ENCODE measurements at places on chromosomes 5 and 9.

- DNase-seq, result no peak
Observed at GRCh38 chr5:24681106-24681505, 36.3 kb upstream of the CDH10 start.

GRCh38 chr5:6471252-6471651 lies 22.6 kb downstream of the UBE2QL1 start:
- no peak for DNase-seq

- DNase-seq, result no peak
Observed at GRCh38 chr5:58498340-58498942, 7.2 kb downstream of the GAPT start.

DNA sequence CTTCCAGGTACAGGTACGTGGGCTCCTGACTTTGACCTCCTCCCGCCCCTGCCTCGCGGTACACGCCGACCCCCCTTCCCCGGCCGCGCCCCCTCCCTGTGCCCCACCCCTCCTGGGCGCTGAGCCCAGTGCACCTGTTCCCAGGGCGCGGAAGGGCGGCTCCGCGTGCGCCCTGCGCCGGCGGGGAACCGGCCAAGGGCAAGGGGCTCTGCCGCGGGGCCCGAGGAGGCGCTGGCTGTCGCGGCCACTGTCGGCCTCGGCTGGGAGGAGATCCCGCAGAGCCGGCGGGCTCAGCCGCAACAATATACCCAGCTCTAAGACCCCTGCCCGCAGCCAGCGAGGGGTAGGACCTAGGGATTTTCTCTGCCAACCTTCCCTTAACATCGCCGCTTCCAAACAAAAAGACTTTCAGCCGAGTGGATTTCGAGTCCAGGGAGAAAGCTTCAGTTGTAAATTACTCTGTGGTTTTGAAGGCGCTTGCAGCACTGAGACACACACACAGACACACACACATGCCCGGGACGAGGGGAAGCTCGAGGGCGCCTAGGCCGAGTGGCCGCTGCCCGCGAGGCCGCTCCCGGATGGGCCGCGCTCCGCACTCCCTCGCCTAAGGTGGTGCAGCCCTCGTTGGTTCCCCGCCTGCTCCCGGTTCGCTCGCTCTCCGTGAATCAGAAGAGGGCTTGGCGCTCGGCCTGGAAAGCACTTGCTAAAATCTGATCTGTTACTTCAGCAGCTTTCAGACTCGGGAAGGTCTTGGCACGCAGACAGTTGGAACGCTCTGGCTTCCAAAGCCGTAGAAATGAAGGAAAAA lies 1.2 kb downstream of the FGF18 start:
- DNase-seq, result no peak

DNA sequence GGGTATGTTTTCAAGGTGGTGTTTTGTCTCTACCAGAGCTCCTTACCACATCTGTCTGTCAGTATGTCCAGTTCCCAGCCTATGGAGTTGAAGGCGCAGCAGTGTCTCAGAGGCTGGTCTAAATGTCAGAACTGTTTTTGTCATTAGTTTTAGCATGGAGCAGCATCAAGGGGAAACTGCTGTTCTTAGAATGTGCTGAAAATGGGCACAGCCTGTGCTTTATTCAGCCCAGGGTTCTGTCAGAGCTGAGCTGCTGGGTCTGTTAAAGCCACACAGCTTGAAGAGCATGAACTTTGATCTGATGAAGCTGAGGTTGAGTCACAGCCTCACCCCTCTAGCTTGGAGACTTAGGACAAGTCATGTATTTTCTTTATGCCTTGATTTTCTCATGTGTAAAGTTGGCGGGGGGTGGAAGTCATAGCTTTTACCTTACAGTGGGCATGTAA lies 71.9 kb downstream of the RALGPS1 start:
- DNase-seq, result peak; percentile 10

GRCh38 chr5:73390972-73391371 lies 57.6 kb downstream of the FOXD1 start:
- DNase-seq, result no peak

DNA sequence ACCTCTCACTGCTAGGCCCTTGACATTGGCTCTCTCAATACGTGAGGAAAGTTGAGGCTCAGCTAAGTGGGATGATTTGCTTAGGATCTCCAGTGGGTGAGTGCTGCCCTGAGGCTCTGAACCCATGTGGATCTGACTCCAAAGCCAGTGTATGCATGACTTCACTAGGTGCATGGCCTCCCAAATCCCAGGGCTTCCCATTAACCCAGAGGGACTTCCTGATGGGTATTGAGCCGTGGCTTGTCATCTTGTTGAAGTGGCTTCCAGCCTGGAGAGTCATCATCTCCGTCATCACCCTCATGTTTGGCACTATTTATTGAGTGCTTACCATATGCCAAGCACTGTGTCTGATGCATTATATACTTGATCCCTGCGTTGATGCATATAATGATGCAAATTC lies 37.3 kb upstream of the TEX48 start:
- DNase-seq, result no peak

GRCh38 chr5:16554110-16554509 lies 62.7 kb downstream of the RETREG1 start:
- DNase-seq, result no peak

DNA sequence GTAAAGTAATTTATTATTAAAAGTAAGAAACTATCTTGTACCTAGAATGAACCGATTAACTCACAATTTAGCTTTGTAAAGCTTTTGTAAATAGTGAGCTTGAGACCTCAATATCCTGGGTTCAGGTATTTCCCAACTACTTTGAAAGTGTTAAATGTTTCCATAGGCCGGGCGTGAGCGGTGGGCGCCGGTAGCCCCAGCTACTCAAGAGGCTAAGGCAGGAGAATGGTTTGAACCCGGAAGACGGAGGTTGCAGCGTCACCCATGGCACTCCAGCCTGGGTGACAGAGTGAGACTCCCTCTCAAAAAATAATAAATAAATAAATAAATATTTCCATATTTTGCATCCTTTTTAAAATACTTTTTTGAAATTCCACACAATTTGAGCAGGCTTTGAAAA lies 1.5 kb upstream of the ANKH start:
- no peak for DNase-seq

DNA sequence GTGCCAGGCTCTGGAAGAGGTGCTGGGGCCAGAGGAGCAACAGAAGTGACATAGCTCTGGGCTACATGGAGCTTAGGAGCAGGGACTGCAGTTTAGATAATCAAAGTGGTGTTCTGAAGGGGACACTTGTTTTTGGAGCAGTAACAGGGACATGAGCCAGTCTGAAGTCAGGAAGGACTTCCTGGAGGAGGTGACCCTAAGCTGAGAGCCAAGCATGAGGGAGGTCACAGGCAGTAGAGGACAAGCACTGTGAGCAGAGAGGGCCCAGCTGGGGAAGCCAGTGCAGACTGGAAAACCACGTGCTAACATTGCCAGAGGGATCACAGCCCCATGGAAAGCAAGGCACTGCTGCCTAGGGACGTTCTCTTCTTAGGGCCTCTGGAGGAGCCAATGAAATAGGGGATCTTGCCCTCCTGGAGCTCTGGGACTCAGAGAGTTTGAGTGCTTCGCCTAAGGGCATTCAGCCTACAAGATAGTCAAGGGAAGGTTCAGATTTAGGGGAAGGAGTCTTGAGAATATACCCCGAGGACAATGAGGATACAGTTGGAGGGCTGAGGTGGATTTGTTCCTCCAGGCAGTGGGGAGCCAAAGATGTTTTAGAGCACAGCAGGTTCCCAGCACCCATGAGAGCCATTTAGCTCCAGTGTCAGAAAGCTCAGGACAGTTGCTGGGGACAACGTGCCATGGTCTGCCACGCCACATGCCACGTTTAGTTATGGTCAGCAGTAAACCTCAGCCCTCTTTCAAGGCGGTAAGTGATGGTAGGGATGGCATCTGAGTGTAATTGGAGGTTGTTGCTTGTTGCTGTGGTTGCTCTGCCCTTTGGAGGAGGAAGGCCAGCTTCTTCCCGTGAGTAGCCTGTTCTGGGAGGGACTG lies 40.5 kb upstream of the SH3PXD2B start:
- DNase-seq, result no peak

GRCh38 chr5:74460694-74461093 lies 179.8 kb downstream of the ENC1 start:
- DNase-seq, result no peak

DNA sequence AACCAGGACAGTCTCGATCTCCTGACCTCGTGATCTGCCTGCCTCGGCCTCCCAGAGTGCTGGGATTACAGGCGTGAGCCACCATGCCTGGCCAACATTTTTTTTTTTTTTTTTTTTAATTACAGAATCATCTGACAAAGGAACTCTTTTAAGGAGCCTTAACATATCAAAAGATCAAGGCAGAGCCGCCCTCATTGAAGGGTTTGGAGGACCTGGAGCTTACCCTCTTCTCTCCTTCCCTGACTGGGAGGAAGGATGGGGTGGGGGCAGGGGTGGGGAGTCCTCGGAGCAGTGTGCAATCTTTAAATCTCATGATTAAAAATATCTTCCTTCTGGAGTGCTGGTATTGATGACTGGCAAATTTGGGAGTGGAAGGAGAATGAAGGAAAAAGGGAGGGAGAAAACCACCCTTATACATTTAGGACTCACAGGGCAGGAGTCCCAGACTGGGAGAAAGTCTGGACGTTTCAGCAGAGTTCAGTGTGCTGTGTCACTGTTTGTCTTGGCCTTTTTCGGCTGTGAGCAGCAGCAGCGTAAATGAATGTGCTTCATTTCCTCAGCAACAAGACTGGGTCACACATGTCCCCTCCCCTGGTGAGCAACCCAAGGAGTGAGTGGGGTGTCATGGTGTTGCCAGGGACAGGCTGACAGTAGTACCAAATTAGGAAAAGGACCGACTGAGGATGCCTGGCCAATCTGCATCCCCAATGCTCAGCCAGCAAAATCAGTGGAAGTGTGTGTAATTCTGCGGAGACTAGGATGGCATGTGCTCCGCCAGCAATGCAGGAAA lies 115.3 kb upstream of the BNC2 start:
- no peak for DNase-seq

GRCh38 chr5:51384281-51384840 lies 1.1 kb downstream of the ISL1 start:
- no peak for DNase-seq

DNA sequence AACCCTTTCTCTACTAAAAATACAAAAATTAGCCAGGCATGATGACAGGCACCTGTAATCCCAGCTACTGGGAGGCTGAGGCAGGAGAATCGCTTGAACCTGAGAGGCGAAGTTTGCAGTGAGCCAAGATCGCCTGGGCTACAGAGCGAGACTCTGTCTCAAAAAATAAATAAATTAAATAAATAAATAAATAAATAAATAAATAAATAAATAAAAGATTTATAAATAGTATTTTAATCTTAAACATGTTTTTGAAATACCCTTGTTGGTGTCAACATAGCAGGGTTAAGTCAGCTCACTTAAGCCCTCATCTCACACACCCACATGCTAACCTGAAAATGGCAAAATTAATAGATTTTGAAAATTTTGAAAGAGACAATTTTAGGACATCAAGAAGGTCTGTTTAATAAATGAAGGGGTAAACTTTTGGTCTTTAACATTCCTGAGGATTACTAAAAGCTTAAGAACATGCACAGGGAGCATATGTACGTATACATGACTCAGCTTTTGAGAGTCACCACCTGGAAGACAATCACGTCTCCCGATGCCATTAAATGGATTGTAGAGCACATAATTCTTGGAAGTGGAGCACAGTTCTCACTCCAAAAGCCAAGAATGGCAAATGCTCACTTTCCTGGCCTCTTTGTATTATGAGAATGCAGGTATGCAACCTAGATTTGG lies 202.5 kb downstream of the GDNF start:
- no peak for DNase-seq

DNA sequence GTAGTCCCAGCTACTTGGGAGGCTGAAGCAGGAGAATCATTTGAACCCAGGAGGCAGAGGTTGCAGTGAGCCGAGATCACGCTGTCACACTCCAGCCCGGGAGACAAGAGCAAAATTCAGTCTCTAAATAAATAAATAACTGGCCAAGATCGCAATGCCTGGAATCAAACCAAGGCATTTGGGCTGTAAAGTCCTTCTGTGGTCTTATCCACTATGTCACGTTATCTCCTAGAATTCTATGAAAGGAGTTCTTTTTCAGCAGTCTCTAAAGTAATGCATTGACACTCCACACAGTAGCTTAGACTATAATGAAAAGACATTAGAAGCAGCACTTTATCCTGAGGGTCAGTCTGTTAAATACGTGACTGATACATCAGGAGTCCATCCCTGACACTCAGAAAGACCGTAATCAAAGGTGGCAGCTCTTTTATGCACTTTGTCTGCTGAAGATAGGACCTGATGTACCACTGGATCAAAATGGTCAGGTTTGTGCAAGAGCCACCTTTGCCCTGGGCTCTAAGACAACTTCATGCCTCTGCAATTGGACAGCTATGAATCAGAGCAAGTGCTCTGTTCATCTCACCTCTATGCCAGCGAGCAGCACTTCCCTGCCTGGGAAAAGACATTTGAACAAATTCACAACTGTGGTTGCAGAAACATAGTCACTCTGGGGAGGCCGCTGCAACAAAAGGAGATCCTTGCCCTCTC lies 31.7 kb upstream of the GNA14 start:
- no peak for DNase-seq
